ENCODE measurements at places on chromosomes 3 and 15. TPM values are rescaled to one million over a fixed set of nuclear protein-coding genes. Genes with fewer than 3 reads are reported as not detected.

DNA sequence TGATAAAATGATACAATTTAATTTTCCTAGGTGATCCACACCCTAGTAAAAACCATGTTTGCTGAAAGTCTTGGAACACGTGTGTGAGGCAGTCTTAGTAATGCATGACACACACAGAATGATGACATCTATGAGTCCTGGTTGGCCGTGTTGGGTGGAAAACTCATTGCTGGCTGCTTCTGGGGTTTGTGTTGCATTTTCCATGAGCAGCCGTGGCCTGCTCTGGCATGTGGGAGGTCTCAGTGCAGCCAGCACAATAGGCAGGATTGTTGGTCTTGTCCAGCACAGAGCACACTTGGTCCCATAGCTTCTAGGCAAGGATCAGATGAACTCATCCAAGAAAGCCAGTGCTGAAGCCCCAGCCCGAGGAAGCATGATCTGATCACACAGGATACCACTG, 172.8 kb upstream of the UBE3A start:
- ATAC-seq = peak; percentile 80

DNA sequence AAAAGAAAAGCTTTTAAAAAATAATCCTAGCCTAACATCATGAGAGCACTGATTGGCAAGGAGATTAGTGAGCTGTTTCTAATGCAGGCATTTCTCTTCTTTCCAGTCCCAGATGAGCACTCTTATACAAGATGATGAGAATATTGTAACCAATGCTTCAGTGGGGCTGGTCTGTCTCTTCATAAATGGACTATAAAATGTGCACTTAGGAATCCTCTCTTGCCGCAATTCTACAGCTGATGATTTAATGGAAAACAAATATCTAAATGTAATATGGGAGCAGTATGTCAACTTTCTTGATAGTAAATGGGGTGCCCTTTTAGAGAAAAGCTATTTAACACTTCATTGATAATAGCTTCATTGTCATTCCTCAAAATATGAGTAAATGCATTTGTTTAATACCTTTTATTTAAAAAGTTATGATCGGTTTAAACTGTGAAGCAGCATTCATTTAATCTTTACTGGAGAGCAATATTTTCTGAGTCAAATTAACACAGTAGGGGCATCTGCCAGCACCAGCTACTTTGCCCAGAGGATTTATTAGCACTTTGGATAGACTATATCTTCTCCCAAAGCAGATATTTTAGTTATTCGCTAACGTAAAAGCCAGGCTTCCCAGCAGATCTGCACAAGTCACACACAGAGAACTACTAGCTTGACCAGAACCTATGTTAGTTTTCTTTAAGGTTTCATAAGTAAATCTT, 985.9 kb downstream of the DIPK2A start:
- ATAC-seq = no peak

DNA sequence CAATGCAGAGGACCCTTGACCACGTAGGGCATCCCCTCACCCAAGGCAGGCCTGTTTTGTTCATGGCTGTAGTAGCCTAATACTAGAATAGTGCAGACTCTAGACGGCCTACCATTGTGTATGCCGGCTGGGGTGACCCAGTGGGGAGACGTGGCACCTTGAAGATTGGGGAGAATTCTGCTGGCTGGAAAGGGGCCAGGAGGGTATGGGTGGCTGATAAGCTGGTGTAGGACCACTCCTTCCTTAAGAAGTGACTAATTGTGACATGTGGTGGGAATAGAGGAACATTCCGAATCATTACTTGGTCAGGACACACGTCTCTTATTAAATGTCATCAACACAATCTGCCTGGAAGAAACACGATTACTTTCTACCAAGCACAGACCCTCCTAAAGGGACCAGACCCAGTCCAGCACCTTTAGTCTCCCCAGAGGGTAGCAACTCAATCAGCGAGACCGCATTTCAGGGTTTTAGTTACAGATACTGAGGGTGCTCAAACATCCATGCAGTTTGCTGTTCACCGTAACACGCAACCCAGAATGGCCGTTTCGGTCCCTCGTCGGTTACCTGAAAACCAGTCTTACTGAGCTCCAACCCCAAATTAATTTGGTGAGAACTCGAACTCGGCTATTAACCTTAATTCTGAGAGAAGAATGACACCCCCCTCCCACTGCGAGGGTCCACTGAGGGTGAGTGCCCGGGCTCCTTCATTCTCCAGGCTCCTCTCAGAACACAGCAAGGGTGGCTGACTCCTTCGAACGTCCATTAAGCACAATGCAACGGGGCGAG, 1.6 kb upstream of the KLF13 start:
- no peak for ATAC-seq

GRCh38 chr3:184175981-184176376, 1.3 kb downstream of the AP2M1 start:
- no peak for ATAC-seq

- ATAC-seq = no peak
Observed at GRCh38 chr3:178777718-178778411, 241.6 kb downstream of the KCNMB2 start.

DNA sequence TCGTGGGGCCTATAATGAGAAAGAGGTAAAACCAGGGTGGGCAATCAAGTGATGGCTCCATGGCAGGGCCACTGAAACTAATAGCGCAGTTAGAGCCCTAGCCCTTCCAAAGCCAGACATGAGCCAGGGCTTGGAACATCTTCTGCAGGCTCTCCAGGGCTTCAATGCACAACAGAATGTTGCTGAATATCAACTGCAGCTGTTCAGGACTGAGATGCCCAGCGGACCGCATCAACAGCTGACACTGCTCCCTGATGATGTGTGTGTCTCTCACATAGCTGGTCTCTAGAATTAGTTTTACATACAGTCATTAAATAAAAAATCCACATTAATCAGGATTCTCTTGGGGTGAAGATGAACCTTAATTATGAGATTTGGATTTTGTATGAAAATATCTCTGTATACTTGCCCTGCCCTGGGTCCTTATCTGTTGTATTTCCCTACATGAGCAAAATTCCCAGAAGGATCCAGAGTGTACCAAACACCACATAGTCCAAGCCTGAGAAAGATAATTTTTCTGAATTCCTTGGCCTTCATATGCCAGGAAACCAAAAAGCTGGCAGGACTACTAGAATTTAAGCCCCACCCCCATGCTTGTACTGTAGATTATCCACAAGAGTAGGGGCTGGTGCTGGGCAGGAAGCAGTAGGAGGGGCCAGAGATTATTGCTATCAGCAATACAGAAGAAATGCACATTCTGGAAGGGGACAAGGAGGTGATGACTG, 7.7 kb upstream of the GOLGB1 start:
- ATAC-seq = no peak

CP gene
- total RNA-seq = 44.8 TPM

DNA sequence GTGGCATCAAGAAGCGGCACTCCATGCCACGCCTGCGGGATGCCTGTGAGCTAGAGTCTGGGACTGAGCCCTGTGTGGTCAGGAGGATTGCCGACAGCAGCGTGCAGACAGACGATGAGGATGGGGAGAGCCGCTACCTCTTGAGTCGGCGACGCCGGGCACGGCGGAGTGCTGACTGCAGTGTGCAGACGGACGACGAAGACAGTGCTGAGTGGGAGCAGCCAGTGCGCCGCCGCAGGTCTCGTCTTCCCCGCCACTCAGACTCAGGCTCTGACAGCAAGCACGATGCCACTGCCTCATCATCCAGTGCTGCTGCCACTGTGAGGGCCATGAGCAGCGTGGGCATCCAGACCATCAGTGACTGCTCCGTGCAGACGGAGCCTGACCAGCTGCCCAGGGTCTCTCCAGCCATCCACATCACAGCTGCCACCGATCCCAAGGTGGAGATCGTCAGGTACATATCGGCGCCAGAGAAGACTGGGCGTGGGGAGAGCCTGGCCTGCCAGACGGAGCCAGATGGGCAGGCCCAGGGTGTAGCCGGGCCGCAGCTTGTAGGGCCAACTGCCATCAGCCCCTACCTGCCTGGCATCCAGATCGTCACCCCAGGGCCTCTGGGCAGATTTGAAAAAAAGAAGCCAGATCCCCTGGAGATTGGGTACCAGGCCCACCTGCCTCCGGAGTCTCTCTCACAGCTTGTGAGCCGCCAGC, 16.8 kb upstream of the APEH start:
- ATAC-seq = no peak

GRCh38 chr3:54897028-54897711, 30.7 kb downstream of the LRTM1 start:
- no peak for ATAC-seq

PAQR9 gene
- total RNA-seq = not detected
